ENCODE measurements at places on chromosomes 3 and 15. TPM values are rescaled to one million over a fixed set of nuclear protein-coding genes. Genes with fewer than 3 reads are reported as not detected.

DNA sequence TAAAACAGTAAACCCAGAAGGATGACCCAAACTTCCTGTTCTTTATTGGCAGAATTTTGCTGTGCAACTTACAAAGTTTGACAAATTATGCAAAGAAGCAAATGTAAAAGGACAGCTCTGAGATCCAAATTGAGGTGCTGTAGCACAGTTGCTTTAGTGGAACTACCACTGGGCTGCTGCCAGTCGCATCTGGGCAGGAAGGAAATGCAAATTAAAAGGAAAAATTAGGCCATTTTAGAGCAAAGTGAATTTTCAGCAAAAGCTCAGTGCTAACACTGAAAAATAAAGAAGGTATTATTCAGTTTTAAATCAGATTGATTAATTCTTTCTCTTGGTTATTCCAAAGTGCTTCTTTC is 104.5 kb downstream of the ZMAT3 start:
- DNase-seq, result no peak

The GXYLT2 gene
- total RNA-seq, result 65.3 TPM

The PTPN9 gene
- 19.8 TPM for total RNA-seq

DNA sequence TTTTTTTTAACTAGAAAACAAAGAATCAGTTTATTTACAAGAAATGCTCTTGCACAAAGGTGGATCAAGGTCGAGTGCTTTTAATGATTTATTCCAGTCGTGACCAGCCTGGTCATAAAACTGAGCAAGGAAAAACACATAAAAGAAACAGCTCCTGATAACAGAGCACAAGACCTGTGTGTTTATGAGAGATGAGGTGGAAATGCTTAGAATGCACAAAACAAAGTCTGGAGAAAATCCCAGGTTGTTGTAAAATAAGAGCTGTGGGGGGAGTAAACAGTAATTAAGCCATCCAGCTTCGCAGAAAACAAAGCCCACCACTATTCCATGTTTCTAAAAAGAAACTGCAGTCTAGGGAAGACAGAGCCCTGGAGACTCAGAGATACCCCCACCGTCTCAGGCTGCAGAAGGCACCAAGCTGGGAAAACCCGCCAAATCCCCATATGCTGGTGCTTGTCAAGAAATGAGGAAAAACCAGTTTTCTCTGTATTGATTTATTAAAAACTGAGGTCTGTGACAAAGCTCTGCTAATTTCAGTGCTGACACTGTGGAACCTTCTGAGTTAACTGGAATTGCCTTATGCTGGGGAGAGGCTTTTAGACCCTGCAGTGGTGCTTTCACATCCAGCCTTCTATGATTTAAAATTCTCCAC is 139.3 kb downstream of the ADAMTS17 start:
- peak; percentile 62 for DNase-seq

DNA sequence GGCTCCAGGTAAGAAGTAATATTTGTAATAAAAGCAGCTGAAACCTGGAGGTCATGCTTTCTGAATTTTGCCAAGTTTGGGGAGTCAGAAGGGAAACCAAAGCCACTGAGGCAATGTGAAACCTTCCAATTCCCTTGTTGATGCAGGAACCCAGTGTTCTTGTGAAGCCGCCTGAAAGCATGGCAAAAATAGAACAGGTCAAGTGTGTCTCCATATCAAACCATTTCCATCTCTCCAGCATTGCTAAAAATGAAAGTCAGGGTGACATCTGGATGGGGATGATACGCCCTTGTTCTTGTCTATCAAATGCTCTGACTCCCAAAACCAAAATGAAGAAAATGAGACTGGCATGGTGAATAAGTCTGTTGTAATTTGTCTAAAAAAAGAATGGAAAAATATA is 362.5 kb downstream of the VPS13C start:
- no peak for DNase-seq

GRCh38 chr3:107392549-107393165 is 15.4 kb downstream of the CCDC54 start:
- no peak for DNase-seq

The LDHAL6B gene
- total RNA-seq, result not detected

DNA sequence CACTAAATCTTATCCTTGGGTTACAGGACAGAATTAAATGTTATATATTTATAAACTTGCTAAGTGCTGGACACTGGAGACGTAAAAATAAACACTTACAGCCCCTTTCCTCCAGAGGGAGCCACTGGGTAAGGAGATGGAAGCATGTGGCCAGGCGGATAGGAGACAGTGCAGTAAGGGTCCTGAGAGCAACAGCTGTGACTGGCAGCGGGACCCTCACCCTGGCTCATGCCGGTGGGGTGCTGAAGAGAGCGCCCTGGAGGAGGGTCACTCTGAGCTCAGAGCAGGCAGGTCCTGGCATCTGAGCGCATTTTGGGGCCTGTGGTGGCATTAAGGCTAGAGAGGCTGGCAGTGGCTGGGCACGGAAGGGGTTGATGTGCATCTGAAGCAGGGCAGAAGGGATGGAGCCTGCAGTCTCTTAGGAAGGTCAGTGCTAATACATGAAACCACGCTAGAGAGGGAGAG is 16.0 kb downstream of the SEC61A1 start:
- no peak for DNase-seq

DNA sequence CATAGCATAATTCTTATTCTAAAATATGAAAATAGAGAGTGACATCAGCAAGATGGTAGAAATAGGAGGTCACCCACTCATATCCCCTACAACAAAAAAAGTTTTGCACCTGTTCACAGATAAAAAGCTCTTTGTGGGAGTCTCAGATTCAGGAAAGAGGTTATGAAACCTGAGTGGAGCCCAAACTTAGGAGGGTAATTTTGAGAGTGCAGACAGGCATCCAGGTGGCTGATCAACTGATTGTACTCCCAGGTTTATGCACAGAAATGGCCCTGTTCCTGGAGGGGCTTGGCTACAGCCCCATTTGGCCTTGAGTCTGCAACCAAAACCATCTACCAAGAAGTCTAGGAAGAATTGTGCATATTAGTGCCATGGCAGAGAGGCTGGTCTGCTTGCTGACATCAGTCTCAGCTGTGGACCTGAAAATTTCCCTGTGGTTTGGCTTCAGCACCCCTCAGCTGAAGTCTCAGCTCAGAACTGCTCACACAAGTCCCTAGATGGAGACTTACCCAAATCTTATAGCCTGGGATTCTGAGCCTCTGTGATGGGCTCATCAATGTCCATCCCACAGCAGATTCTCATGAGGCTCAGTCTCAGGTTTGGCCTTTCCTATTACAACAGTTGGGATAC is 291.6 kb downstream of the IL20RB start:
- no peak for DNase-seq

DNA sequence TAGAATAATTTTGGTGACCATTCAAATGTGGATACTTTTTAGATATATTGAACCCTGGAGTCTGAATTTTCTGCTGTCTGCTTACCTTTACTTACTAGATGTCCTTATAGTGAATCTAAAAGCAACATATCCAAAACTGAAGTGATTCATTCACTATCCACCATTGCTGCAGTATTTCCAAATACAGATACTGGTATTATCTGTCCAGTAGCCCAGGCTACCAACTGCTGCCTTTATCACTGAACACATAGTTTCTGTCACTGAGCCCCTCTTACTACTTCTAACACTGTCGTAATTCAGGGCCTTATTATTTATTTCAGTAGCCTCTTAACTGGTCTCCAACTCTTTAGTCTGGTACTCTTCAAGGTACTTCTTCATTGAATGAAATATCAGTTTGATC is 49.2 kb downstream of the SLMAP start:
- no peak for DNase-seq

DNA sequence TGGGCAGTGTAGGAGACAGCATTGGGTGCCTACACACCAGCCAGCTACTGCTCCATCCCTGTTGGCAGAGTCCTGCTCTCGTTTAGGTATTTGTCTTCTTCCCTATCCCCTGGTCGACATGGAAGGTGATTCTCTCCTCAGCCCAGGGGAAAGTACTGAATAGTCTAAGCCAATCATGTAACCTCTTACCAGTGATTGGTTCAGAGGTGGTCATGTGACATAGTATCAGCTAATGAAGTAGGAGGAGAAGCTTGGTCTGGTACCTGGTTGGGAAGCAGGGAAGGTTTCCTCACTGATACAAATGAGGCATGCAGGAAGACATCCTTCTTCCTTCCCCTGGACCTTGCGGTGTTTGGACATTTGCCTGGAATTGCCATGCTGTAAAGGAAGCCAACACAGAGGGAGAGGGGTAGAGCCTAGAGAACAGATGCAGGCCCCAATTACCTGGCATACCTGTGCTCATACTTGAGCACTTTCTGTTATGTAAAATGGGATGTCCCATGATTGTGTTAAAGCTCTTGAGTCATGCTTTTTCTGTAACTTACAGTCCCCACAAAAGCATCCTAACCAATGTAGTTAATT is 32.7 kb upstream of the RASGRP1 start:
- DNase-seq, result no peak

DNA sequence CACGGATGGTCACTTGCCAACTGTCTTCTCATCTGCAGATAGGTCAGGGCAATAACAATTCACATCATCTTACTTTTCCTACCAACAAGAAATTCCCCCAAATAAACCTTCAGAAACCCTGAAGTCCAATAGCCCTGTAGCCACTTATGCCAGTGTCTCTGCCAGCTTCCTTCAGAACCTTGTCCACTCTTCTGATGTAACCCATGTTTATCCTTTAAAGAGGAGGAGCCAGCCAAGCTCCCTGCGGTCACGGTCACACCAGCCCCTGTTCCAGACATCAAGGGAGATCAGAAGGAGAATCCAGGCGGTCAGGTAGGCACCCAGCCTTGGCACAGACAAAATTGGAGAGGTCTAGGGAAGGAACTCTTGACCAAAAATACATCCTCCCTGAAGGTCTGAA is 23.7 kb downstream of the SLC24A1 start:
- no peak for DNase-seq

DNA sequence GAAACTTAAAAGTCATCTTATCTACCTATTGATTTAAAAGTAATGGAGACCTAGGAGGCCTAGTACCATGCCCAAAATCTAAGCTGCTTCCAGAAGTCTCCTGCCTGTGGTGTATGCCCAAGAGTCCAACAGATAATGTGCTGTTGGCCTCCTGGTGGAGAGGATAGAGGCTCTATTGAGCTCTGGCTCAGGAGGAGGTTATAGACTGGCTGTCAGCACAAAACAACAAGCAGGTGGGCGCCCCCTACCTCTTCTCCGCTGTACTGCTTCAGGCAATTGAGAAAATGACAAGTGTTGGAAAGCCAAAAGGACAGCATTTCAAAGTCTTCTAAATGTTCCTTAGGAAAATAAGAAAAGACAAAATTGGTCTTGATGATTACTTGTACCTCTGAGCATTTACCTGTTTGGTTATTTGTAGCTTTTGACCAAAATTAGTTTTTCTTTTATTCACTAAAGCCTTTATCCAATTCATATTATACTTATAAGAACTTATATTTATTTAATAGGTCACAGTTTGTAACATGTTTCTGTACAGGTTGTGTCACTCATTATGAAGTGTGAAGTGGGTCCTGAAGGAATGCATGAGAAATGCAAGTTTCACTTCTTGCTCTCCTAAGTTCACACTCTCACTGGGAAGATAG is 17.2 kb upstream of the GNB5 start:
- DNase-seq, result no peak

GRCh38 chr3:39933986-39934693 is 124.7 kb downstream of the MYRIP start:
- DNase-seq, result no peak

DNA sequence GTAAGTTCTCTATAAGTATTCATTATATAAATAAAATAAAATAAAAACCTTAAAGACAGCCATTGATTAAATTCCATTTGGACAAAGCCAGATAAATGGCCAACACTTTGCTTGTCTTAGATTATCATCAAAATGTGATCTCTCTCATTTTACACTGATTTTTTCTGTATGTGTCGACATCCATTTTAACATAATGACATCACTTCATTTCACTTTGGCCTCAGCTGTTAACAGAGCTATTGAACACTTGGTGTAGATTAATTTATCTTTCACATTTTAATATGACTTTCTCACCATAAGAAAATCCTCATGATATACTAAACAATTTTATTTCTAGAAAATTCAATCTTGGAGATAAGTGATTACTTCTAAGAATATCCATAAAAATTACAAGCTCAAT is 198.1 kb downstream of the MECOM start:
- DNase-seq, result no peak

DNA sequence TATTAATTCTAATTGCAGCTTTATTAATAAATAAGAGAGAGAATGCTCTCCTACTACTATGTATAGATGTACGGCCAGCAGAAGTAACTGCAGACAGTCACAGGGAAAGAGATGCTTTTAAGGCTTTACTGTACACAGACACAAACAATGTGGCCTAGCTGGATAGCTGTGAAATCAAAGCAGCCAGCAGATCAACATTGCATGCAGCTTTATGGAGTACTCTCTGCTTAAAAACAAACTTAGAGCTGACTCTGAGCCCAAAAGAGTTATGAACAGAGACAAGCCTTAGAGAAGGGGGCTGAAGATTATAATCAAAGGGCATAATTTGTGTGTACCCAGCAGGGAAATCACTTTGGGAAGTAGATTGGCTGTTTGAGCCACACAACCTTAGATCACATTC is 47.2 kb downstream of the CADM2 start:
- DNase-seq, result no peak

Measured in skin of body (tissue), 3 donors.